ENCODE measurements at places on chromosomes 16 and 17. TPM values are rescaled to one million over a fixed set of nuclear protein-coding genes. Genes with fewer than 3 reads are reported as not detected.

GRCh38 chr16:74046524-74046923 is 250.1 kb upstream of the PSMD7 start:
- H3K4me1 ChIP-seq: no peaks in the 10 kb centered on the region
- DNase-seq: no peak
- no peaks in the 10 kb centered on the region for H3K36me3 ChIP-seq
- no peak overlapping the region for H3K4me3 ChIP-seq
- no peaks in the 10 kb centered on the region for H3K27me3 ChIP-seq

NCBP3 gene
- 16.8 TPM for total RNA-seq

GRCh38 chr16:79054211-79054984 is 546.1 kb downstream of the MAF start:
- no peaks in the 10 kb centered on the region for H3K27me3 ChIP-seq
- no peak overlapping the region for H3K27ac ChIP-seq
- H3K4me3 ChIP-seq: no peak overlapping the region
- no peaks in the 10 kb centered on the region for H3K4me1 ChIP-seq
- no peaks in the 10 kb centered on the region for H3K36me3 ChIP-seq
- peak; percentile 1 for DNase-seq

DNA sequence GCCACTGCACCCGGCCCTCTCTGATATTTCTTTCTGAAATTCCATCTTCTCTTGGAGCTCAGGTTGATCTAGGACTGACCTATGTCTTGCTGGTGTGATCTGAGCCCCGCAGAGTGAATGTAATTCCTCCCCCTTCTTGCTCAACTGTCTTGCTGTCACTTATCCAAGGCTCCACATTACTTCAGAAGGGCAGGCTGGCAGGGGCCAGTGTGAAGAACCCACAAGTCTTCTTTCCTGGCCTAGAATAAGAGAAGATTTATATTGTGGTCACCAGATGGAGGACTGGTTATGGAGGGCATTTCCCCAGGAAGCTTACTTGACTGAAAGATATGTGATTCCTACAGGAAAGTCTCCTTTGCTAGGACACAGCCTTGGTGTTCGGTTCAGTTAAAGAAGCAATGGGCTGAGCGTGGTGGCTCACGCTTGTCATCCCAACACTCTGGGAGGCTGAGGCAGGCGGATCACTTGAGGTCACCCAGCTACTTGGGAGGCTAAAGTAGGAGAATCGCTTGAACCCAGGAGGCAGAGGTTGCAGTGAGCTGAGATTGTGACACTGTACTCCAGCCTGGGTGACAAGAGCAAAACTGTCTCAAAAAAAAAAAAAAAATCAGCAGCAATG is 13.4 kb downstream of the ITGAL start:
- no peak overlapping the region for H3K4me3 ChIP-seq
- H3K27me3 ChIP-seq: no peaks in the 10 kb centered on the region
- no peak overlapping the region for H3K27ac ChIP-seq
- peak; percentile 18 for DNase-seq

HYDIN gene
- total RNA-seq: 0.95 TPM

ANKS4B gene
- not detected for total RNA-seq

DNA sequence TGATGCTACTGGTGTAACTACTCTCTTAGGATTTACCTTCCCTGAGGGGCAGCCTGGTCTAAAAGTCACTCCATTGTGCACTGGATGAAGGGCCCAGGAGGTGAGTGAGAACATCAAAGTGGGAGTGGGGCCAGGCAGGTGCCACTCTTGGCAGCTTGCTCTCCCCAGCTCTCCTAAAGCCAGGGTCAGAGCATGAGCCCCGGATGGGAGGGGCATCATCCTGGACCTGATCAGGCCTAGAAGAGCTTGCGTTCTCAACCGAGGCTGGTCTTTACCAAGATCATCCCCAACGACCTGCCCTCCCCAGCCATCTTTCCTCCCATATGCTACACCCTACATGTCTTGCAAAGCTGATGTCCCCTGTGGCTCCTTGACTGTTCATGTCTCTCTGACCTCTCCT is 87.1 kb downstream of the AIPL1 start:
- H3K36me3 ChIP-seq: no peaks in the 10 kb centered on the region
- H3K4me3 ChIP-seq: no peak overlapping the region
- H3K27me3 ChIP-seq: peaks cover 8% of the 10 kb centered on the region
- no peak overlapping the region for H3K27ac ChIP-seq
- no peak for DNase-seq
